Activated CD8-positive, alpha-beta T cell treated with anti-CD3 and anti-CD28 coated beads, Interleukin-2, amount 10 ng/mL, durations not matched to agents 7 days and 5 days (primary cell): ENCODE measurements at places on chromosomes 16 and 17. TPM values are rescaled to one million over a fixed set of nuclear protein-coding genes. Genes with fewer than 3 reads are reported as not detected.
A peak's percentile ranks its signal among the peaks of the same experiment; 100 is the strongest.

Gene FKBP10
- total RNA-seq, result not detected

- H3K4me3 ChIP-seq, result no peak overlapping the region
- H3K4me1 ChIP-seq, result peaks cover 65% of the 10 kb centered on the region
- H3K27ac ChIP-seq, result peak overlapping the region; percentile 71
- DNase-seq, result no peak
- no peaks in the 10 kb centered on the region for H3K27me3 ChIP-seq
These were observed 3.3 kb downstream of the ARSG start for GRCh38 chr17:68294617-68295016.

GRCh38 chr17:64572682-64573154 lies 65.9 kb downstream of the CEP95 start:
- peaks cover 10% of the 10 kb centered on the region for H3K4me1 ChIP-seq
- H3K27ac ChIP-seq, result peak overlapping the region; percentile 47
- H3K4me3 ChIP-seq, result no peak overlapping the region
- no peaks in the 10 kb centered on the region for H3K27me3 ChIP-seq

GRCh38 chr16:12575288-12575687 lies 228.4 kb downstream of the CPPED1 start:
- no peak for DNase-seq
- H3K27ac ChIP-seq, result no peak overlapping the region
- no peak overlapping the region for H3K4me3 ChIP-seq
- H3K27me3 ChIP-seq, result no peaks in the 10 kb centered on the region
- H3K36me3 ChIP-seq, result no peaks in the 10 kb centered on the region

DNA sequence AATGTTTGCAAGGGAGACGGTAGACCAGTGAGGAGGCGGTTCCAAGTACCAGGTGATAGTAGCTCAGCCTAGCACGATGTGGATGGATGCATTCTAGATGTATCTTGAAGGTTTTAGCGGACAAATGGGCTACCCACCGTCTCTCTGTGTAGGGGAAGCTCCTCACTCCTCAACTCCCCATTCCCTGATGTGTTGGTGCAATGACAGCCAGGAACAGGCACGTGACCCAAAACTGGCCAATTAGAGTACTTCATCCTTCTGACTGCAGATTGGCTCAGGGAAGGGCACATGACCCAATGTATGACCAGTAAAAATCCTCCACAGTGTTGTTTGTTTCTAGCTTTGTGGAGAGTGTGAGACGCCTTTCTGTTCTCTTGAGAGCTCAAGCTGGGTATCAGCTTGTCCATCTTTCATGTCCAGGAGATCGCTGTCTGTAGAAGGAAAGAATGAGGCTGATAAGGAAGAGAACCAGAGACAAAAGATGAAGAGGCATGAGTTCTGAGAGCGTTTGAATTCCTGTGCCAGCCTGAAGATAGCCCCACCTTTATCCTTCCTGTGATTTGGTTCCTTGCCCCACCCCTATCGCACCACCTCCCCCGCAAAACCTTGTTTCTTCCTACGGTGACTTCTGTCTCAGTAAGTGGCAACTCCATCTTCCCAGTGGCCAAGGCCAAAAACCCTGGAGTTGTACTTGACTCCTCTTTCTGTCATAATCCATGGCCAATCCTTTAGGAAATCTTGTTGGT lies 2.3 kb upstream of the BORCS6 start:
- no peak overlapping the region for H3K4me3 ChIP-seq
- peaks cover 21% of the 10 kb centered on the region for H3K4me1 ChIP-seq
- peak; percentile 82 for DNase-seq
- H3K27ac ChIP-seq, result no peak overlapping the region
- no peaks in the 10 kb centered on the region for H3K27me3 ChIP-seq
- peaks cover 2% of the 10 kb centered on the region for H3K36me3 ChIP-seq

DNA sequence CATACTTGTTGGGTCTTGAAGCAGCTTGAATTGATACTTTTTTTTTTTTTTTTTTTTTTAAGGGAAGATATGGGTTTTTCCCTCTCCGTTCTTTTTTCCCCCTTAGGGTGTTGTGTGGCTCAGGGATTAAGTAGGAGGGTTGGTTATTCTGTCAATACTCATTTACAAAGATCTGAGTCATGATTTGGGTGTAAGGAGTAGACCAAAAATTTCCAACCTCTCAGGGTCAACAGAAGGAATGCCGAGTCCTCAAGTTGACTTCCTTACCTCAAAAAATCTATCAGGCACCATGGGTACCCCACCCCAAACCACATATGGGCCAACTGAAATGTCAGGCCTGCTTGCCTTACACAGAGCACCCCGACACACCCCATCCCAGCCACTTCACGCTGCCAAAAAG lies 230.5 kb downstream of the CCDC182 start:
- no peak for DNase-seq
- peaks cover 11% of the 10 kb centered on the region for H3K36me3 ChIP-seq
- H3K27me3 ChIP-seq, result no peaks in the 10 kb centered on the region

Gene SLC38A8
- total RNA-seq, result not detected

DNA sequence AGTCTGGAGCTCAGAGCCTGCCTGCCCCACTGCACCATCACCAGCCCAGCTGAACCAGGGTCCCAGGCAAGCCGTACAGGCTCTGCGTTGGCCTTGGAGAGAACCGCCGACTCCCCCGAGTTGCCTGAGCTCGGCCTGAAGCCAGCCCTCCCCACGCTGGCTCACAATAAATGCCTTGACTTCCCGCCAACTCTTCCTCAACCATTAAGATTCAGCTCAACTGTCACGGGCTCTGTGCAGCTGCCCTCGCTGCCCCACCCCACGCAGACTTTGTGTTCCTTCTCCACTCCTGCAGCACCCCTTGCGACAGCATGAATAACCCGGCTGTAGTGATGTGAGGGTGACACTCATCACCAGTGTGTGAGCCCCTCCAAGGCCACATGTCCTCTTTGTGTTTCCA lies 4.8 kb upstream of the QPRT start:
- no peak for DNase-seq
- no peak overlapping the region for H3K4me3 ChIP-seq
- peaks cover 30% of the 10 kb centered on the region for H3K4me1 ChIP-seq
- H3K27ac ChIP-seq, result peak overlapping the region; percentile 45
- H3K27me3 ChIP-seq, result no peaks in the 10 kb centered on the region

DNA sequence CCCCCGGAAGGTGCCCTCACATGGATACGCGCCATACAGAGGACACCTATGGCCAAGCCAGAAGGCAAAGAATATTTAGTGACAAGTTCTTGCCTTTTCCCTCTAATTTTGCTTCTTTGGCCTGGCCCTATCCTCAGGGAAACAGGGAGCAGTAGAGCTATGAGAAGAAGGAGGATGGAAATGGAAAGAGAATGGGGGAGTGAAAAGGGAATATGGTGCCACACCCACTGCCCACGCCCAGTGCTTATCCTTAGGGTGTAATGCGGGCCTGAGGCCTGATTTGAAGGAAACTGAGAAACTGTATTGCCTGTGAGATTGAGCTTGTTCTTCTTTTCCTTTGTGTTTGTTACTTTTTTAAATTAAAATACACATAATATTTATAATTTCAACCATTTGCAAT lies 255.1 kb downstream of the HS3ST3A1 start:
- DNase-seq, result no peak
- no peaks in the 10 kb centered on the region for H3K27me3 ChIP-seq
- no peak overlapping the region for H3K4me3 ChIP-seq
- no peak overlapping the region for H3K27ac ChIP-seq
- H3K36me3 ChIP-seq, result no peaks in the 10 kb centered on the region

DNA sequence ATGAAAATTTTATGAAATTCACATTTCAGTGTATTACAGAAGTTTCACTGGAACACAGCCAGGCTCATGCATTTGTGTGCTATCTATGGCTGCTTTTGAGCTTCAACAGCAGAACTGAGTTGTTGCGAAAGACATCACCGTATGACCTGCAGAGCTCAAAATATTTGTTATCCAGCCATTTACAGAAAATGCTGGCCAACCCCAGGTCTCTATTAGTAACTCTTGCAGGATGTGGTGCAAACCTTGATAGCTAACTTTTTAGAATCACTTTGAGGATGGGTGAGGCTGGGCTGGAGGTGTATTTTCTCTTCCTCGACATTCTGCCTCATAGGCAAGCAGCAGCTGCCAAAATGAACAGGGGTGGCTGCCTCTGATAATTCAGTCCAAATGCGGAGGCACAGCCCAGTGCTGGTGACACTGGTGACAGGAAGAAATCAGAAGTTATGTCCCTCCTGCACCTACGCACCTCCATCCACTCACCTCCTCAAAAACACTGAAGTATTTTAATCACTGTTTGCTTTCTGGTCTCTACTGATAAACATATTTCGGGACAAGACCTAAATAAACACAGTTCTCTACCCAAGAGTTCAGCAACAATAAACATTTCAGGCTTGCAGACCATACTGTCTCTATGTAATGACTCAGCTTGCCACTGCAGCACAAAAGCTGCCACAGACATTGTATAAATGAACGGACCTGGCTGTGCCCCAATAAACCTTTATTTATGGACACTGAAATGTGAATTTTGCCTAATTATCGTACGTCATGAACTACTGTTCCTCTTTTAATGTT lies 28.5 kb downstream of the ARHGAP17 start:
- DNase-seq, result no peak
- H3K27me3 ChIP-seq, result no peaks in the 10 kb centered on the region
- H3K36me3 ChIP-seq, result peaks cover 7% of the 10 kb centered on the region
- no peak overlapping the region for H3K4me3 ChIP-seq
